ENCODE measurements at places on chromosomes 7 and 10.
A peak's percentile ranks its signal among the peaks of the same experiment; 100 is the strongest.

GRCh38 chr7:130322615-130323014, 22.0 kb upstream of the CPA5 start:
- no peak for DNase-seq

- DNase-seq: no peak
Observed at GRCh38 chr7:42770114-42770513, 141.8 kb downstream of the C7orf25 start.

- DNase-seq: no peak
Observed at GRCh38 chr10:7337431-7338171, 73.2 kb downstream of the SFMBT2 start.

GRCh38 chr7:69600710-69601519, 2.6 kb downstream of the AUTS2 start:
- DNase-seq: no peak

GRCh38 chr10:21337171-21337792, 188.2 kb downstream of the SKIDA1 start:
- no peak for DNase-seq

- DNase-seq: no peak
Observed at GRCh38 chr7:149475121-149476045, 14.5 kb upstream of the ZNF777 start.

DNA sequence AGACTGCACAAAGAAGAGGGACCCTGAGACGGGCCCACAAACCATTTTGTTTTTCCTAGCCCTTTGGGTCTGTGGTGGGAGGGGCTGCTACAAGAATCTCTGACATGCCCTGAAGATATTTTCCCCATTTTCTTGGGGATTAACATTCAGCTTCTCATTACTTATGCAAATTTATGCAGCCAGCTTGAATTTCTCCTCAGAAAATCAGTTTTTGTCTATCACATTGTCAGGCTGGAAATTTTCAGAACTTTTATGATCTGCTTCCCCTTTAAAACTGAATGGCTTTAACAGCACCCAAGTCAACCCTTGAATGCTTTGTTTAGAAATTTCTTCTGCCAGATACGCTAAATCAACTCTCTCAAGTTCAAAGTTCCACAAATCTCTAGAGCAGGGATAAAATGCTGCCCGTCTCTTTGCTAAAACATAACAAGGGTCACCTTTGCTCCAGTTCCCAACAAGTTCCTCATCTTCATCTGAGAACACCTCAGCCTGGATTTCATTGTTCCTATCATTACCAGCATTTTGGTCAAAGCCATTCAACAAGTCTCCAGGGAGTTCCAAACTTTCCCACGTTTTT, 560.0 kb upstream of the KCND2 start:
- DNase-seq: no peak

- no peak for DNase-seq
Observed at GRCh38 chr10:84700668-84701369, 372.4 kb downstream of the CCSER2 start.

DNA sequence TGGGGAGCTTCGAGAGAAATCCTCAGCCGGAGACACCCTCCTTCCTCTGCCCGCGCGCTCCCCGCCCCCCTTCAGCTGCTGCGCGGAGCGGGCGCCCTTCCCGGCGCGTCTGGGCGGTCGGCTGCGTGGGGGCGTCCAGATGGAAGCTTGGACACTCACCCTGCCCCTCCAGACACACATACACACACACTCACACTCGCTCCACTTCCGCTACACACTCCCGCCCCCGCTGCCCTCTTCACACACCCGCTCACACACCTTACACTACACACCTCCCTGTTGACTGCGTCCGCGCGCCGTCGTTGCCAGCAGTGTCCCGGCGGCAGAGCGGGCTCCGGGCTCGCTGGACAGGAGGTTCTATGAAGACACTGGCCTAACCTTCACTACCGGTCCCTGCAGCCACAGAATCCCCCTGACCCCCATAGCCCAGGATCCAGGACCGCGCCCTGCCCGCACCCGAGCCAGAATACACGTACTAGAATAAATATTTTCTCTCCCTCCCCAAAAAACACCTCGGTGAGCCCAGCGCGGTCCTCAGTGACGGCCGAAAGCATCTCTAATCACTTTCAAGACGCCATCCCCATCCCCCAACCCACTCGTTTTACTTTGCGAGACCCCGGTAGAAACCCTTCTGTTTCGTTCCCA, 1.1 kb upstream of the EGR2 start:
- DNase-seq: peak; percentile 44

- no peak for DNase-seq
Observed at GRCh38 chr10:47329855-47330254, 7.6 kb downstream of the GDF2 start.

DNA sequence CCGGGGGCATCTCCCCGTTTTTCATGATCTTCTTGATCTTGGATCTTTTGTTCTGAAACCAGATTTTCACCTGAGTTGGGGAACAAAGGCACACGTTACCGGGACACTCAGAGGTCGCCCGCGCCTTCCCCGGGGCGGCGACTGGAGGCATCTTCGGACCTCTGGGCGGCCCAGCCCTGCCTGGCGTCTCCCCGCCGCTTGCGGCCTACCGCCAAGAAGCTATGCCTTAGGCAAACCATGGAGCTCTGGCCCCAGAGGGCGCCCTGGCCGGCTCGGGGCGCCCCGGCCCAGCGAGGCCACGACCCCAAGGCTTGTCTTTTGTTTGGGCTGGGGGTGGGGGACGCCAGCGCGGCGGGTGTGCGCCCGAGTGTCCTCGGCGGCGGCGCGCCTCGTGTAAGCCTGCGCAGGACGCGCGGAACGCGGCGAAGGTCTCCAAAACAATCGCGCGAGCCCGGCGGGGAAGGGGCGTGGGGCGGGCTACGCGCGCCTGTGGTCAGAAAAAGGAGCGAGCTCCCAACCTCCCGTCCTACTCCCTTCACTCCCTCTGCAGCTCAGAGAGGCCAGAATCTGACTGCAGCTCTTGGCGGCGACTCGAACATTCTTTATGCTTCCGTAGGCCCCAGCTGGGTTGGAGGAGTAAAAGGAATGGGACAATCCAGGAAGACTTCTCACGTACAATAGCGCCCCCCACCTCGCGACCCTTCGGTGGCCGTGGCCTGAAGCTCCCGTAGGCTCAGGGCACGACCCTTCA, 3.5 kb downstream of the DLX5 start:
- no peak for DNase-seq

DNA sequence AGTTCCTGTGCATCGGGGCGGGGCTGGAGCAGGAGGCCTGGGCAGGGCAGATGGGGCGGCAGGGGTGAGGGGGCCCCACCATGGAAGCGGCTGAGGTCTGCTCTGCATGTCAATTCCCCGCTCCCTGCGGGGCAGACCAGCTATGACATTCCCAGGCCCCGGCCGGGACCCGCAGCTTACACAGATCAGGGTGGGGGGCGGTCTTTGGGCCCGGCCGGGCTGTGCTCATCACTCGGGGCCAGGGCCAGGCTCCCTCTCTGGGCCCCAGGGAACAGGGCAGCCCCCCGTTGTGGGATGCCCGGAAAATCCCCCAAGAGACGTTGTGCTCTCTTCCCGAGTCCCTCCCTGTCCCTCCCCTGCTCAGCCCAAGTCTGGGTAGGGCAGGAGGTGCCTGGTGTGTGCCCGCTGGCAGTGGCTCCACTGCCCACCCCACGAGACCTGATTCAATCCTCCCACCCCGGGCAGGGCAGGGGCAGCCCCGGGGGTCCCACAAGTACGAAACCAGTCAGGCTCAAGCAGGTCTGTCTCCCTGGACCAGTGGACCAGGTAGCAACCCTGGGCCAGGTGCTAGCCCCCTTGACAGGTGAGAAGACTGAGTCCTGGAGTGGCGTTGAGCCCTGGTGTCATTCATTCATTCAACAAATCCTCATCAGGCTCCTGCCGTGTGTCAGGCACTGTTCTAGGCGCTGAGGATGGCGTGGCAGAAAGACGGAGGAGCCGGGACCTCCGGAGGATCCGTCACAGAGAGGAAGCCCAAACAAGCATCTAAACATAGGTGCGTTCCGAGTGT, 29.0 kb downstream of the MICALL2 start:
- no peak for DNase-seq

GRCh38 chr7:29254591-29254990, 60.0 kb downstream of the CHN2 start:
- DNase-seq: no peak

- no peak for DNase-seq
Observed at GRCh38 chr10:84211566-84211965, 13.8 kb downstream of the LRIT2 start.

GRCh38 chr10:104232613-104233102, 494 bp upstream of the CFAP43 start:
- DNase-seq: no peak

GRCh38 chr10:129764011-129764900, 199.8 kb downstream of the EBF3 start:
- DNase-seq: no peak

DNA sequence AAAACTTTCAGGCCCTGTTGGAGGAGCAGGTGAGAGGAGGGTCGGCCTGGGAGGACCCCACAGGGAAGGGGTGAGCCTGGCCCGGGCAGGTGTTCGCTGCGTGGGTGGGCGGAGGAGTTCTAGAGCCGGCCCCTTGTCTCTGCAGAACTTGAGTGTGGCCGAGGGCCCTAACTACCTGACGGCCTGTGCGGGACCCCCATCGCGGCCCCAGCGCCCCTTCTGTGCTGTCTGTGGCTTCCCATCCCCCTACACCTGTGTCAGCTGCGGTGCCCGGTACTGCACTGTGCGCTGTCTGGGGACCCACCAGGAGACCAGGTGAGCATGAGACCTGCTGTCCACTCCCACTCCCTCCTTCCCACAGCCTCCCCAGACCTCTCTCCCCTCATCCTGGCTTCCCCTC, 5.6 kb downstream of the ZNHIT1 start:
- no peak for DNase-seq

- DNase-seq: no peak
Observed at GRCh38 chr10:125159932-125160855, at the start of gene CTBP2. Gene CTBP2 (minus strand): TSS chr10:125160563.

DNA sequence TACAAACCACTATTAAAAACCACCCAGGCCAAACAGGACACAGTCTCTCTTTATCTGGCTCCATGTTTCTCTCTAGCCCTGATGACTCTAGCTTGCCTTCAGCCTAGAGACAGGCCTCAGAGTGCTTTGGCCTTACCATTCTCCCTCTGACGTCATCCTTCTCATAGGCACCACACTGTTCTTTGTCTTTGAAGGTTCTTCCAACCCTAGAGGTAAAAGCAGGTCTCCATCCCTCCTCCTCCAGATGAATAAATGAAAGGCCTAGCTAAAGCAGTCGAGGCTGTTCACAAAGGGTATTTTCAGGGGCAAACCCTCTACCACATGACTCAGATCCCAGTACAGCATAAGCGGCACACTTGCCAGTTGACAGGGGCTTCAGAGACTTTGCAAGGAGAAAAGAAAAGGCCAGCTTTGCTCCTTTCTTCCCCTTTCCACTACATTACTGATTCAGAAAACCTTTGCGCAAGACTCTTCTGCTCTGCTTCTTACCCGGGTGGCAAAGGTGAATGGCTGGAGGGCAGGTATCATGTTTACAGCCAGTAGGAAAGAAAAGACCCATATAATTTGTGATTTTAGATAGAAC, 14.8 kb downstream of the NFE2L3 start:
- DNase-seq: no peak

DNA sequence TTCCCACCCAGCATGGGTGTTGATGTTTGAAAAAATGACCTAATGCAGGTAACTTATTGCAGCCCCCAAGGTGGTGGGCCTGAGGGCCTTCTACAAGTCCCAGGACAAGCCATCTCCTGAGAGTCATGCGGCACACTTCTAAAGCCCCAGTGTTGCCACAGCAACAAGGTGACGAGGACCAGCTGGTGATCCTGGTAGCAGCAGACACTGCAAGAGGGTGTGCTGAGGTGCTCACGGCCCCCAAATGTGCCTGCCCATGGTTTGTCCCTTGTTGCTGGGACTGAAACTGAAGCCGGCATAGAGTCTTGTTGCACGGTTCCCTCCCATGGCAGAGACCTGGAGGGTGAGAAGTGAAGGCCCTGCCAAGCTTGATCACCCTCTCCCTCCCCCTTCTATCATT, 333.2 kb upstream of the MGMT start:
- DNase-seq: no peak

DNA sequence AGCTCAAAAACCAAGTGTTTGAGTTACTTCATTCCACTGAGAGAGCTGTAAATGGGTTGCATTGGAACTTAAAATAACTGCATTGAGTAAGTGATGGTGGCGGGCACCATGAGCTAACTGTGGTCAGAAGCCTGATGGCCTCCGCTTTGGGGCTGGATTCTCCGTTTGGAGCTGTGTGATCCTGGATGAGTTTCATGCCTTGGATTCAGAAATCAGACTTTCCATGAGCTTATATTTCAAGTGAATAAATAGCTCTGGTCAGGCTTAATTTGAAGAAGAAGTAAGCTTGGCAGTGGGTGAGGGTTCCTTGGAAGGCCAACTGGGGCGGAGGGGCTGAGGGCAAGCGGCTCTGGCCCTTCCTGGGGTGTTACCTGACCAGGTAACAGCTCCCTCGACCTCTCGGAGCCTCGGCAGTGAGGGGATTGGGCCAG, 5.6 kb downstream of the HTRA1 start:
- DNase-seq: no peak

GRCh38 chr7:111413739-111414138, 148.6 kb downstream of the IMMP2L start:
- DNase-seq: no peak

- no peak for DNase-seq
Observed at GRCh38 chr7:28739128-28739527, 219.0 kb downstream of the TRIL start.

- DNase-seq: no peak
Observed at GRCh38 chr7:44858161-44858560, 10.3 kb upstream of the H2AZ2 start.

GRCh38 chr7:73345538-73345937, 17.6 kb downstream of the FKBP6 start:
- DNase-seq: no peak

DNA sequence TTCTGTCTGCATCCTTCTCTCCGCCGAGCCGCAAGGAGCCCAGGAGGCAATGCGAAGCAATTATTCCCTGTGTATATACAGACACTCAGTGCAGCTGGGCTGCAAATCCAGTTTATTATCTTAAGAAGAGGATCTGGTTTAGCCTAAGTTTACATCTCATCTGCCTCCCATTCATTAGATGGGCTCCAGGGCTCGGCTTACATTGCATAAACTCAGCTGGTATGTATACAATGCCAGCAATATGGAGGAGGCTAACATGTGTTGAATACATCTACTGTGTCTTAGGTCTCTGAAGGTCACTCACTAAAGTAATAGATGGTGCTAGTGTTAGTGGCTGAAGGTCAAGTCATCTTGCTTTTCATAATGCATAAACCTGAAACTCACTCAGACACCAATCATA, 996.8 kb downstream of the KCNMA1 start:
- DNase-seq: no peak

DNA sequence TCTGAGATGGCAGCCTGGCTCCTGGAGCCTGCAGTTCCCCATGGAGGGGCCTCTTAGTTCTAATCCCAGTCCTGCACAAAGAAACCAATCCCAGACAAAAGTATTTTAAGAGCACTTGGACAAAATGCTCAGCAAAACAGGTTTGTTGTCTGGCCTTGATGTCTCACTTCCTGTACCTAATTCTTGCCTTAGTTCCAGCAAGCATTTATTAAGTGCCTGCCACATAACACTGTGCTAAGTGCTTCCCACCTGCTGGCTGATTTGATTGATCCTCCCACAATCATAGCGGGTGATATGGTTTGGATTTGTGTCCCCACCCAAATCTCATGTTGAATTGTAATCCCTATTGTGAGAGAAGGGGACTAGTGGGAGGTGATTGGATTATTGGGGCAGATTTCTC, 65.7 kb upstream of the HABP2 start:
- DNase-seq: no peak

- no peak for DNase-seq
Observed at GRCh38 chr10:11435581-11435981, 175.9 kb downstream of the USP6NL start.

GRCh38 chr10:77661100-77661499, 23.5 kb upstream of the KCNMA1 start:
- no peak for DNase-seq

Data from effector CD4-positive, alpha-beta T cell (primary cell).